ENCODE measurements at places on chromosomes 16 and 17. TPM values are rescaled to one million over a fixed set of nuclear protein-coding genes. Genes with fewer than 3 reads are reported as not detected.

DNA sequence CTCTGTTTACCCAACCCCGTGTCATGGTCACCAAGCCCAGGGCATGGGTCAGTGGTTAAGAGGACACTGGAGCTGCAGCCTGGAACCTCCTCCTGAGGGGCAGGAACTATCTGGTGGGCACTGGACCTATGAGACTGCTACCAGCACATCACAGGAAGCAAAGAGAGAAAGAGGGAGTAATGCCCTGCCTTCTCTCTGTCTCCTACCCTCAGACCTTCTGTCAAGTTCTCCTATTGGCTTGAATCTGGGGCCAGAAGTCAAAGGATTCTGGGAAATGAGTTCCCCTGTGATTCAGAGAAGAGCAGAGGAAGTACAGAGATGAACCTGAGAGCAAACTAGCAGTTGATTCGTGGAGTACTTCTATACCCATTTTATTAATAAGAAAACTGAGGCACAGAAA lies 123.0 kb upstream of the GNAO1 start:
- no peak for DNase-seq

DNA sequence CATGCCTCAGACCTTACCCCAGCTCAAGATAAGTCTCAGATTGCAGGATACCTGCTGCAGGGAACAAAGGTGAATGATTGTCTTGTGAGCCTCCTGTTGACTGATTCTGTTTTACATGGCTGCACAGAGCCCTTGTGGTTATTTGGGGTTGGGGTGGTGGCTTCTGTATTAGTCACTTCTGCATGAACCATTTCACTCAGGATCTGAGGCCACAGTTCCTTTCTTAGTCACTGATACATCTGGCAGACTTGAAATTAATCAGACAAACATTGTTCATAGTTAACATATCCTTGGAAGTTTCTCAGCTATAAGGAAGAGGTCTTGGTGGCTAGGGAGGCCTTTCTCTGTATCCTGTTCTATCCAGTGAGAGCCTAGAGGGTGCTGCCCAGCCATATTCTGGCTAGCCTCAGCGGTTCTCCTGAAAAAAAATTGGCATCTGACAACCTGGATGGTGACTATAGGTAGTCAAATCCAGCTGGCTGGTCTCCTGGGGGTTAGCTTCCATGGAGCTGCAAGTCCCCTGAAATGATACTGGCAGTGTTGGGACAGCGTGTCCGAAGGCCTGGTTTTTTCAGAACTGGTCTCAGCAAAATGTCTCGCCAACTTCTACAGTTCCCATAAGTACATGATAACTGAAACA lies 8.4 kb upstream of the PLK1 start:
- no peak for DNase-seq

GRCh38 chr16:88384222-88385111 lies 1.7 kb downstream of the ZNF469 start:
- no peak for DNase-seq

DNA sequence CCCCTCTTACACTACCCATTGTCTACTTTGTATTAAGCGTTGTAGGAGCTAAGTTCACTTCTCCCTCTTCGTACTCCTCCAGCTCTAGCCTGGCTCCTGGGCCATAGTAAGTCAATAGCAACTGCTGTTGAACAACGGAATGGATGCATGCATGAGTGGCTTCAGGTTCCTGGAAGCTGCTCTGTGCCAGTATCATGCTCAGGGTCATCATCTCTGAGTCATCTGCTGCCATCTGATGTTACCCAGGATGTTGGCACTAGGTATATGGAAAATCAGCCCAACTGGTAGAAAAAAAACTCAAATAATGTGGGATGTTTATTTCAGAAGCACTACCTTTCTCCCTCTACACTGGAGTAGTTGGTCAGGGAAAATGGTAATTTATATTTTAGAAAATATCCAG lies 536.8 kb downstream of the NPIPA7 start:
- no peak for DNase-seq

DNA sequence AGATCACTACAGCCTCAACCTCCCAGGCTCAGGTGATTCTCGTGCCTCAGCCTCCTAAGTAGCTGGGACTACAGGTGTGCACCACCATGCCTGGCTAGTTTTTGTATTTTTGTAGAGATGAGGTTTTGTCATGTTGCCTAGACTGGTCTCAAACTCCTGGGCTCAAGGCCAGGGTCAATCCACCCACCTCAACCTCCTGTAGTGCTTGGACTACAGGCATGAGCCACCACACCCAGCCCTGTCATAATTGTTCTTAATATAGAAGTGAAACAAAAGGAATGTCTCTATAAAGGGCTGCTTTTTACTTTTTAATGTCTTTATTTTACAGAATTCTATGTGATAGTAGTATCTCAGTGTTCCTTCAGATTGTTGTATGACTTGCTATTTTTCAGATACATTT lies 345.2 kb upstream of the TBX2 start:
- DNase-seq = no peak

DNA sequence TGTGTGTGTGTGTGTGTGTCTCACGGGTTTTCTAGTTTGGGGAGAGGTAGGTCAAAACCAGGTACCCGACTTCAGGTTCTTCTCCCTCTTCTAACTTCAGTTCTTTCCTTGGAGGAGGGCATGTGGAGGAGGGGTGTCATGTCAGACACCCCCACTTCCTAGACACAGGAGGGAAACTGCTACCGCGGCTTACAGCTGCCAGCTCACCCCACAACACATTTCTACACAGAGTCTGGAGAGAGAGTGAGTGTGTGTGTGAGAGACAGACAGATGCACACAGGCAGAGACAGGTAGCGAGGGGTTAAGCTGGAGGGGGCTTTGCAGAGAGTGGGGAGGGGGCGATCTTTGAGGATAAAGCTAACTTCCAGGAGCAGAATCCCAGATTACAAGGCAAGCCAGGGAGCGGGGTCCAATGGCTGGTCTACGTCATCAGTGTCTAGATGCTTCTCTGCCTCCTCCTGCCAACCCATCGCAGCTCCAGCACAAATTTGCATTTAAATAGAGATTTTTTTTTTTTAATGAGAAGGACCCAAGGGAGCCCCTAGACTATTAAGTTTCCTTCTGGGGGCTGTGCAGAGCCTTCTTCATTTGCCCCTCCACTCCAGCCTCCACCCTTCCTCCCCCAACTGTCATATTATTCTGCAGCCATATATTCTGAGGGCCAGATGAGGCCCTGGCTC lies 48.9 kb downstream of the MRM1 start:
- no peak for DNase-seq

DNA sequence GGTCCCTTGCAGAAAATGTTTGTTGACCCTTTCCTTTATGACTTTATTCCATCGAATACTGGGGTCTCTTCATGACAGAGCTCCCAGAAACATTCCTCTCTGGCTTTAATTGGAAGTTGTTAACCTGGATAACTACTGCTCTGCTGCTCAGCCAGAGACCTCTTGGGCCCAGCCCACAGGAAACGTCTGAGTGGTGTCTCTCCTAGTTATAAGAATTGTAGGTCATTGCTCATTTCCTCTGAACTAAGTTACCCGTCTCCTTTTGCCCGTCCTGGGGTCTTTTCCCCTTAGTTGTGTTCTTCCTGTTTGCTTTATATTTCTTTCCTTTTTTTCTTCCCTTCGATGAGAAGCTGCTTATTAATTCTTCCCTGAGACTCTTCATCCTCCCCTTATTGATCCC lies 9.0 kb downstream of the MAP2K6 start:
- DNase-seq = peak; percentile 15

DNA sequence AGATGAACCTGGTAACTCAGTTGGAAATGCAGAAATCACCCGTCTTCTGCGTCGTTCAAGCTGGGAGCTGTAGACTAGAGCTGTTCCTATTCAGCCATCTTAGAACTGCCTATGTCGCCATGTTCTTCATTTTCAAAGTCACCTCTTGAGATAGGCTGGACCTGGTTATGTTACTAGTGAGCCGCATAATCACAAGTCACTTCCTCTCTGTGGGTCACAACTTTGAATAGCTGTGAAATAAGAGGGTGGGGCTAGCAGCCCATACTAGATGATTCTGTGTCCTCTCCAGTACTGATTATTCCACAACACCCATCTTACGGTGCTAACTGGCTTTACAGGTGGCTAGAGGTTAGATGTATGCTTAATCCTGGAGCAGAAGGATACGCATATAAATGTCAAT lies 74.2 kb downstream of the VPS53 start:
- no peak for DNase-seq

DNA sequence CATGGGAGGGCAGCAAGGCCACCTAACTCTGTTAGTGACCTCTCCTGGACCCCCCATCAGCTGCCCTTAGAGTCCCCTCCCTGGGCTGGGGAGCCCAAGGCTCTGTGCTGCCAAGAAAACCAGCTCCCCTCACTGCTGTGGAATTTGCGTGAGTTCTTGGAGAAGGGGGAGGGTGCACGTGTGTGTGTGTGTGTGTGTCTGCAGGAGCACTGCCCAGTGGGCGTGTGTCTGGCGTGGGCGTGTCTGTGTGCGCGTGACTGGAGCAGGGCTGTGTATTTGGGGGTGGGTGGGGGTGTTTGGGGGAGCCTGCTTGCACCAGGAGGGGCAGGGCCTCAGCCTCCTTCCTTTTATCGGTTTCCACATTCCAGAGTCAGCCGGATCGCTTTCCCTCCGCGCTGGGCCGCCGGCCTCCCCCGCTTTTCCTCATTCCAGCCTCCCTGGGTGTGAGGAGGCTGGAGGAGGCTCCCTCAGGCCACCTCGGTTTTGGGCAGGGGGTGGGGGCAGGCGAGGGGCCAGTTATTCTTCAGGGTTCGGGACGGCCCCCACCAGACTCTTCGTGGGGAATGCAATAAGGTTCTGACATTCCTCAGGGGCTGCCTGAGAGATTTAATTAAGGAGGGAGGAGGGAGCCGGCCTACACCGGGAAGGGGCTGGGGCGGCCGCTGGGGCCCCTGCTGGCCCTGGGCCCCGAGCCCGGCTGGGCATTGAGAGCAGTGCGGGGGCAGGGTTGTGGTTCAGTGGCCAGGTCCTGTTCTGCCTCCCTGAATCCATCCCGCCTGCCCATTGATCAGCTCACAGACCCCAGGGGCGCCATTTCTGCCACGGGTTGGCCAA lies 2.5 kb downstream of the VASN start:
- DNase-seq = peak; percentile 92

TMEM238L gene
- total RNA-seq = not detected

SDF2 gene
- total RNA-seq = 46.1 TPM

MRPS23 gene
- total RNA-seq = 35.7 TPM

SKA2 gene
- 41.5 TPM for total RNA-seq

PRAC1 gene
- total RNA-seq = not detected
